PC-9 (cell line): ENCODE measurements at places on chromosomes 12 and 14. TPM values are rescaled to one million over a fixed set of nuclear protein-coding genes. Genes with fewer than 3 reads are reported as not detected.

Gene FOXG1
- not detected in 2 replicates for total RNA-seq

Gene ABCD2
- not detected in 2 replicates for total RNA-seq

Gene MUCL1
- total RNA-seq, result not detected in 2 replicates

Gene BICDL1
- 14.4 and 18.6 TPM in 2 replicates for total RNA-seq

Gene TCL1A
- total RNA-seq, result not detected in 2 replicates

Gene DLGAP5
- total RNA-seq, result 51.7 and 80.0 TPM in 2 replicates

Gene COX8C
- total RNA-seq, result not detected in 2 replicates

DNA sequence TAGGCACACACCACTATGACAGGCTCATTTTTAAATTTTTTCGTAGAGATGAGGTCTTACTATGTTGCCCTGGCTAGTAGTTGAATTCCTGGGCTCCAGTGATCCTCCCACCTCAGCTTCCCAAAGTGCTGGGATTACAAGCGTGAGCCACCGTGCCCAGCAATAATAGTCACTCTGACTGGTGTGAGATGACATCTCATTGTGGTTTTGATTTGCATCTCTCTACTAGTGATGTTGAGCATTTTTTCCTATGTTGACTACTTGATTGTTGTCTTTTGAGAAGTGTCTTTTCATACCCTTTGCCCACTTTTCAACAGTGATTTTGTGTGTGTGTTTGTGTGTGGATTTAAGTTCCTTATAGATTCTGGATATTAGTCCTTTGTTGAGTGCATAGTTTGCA lies 26.3 kb downstream of the ATP2A2 start:
- DNase-seq, result no peak
- peaks cover 44% of the 10 kb centered on the region for H3K36me3 ChIP-seq
- peaks cover 7% of the 10 kb centered on the region for H3K4me1 ChIP-seq
- no peak overlapping the region for H3K4me3 ChIP-seq
- no peaks in the 10 kb centered on the region for H3K27me3 ChIP-seq
- H3K27ac ChIP-seq, result no peak overlapping the region

- H3K4me1 ChIP-seq, result no peaks in the 10 kb centered on the region
- H3K27me3 ChIP-seq, result peaks cover 33% of the 10 kb centered on the region
- DNase-seq, result peak; percentile 38
- H3K4me3 ChIP-seq, result peak overlapping the region; percentile 52; the same call in 1 of the 2 replicates
- no peaks in the 10 kb centered on the region for H3K36me3 ChIP-seq
Observed at GRCh38 chr14:25048170-25049016, 1.6 kb downstream of the STXBP6 start.

- no peaks in the 10 kb centered on the region for H3K27me3 ChIP-seq
- DNase-seq, result no peak
- no peak overlapping the region for H3K4me3 ChIP-seq
- H3K4me1 ChIP-seq, result no peaks in the 10 kb centered on the region
Observed at GRCh38 chr12:92674500-92674899, 28.3 kb upstream of the PLEKHG7 start.

DNA sequence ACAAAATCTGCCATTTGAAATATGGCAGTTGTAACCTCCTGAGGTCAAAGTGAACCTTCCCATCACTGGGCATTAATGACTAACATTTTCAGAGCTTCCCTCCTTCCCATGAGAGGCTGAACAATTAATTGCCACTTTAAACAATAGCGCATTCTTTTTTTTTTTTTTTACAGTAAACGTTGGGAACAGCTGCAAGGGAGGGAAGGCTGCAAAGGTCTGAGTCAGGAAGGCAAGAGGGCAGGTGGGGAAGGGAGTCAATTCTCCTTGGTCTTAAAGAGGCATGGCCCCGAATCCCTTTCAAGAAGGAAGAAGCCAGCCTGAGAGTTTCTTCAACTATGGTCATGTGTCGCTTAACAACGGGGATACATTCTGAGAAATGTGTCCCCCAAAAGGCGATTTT lies 41.0 kb upstream of the PLEKHG3 start:
- no peak for DNase-seq
- no peaks in the 10 kb centered on the region for H3K36me3 ChIP-seq
- H3K27ac ChIP-seq, result no peak overlapping the region
- H3K4me1 ChIP-seq, result no peaks in the 10 kb centered on the region

GRCh38 chr12:18967814-18968213 lies 161.7 kb upstream of the PLEKHA5 start:
- DNase-seq, result no peak
- H3K27me3 ChIP-seq, result no peaks in the 10 kb centered on the region
- no peak overlapping the region for H3K27ac ChIP-seq
- H3K36me3 ChIP-seq, result no peaks in the 10 kb centered on the region
- H3K4me3 ChIP-seq, result no peak overlapping the region
- H3K4me1 ChIP-seq, result peaks cover 6% of the 10 kb centered on the region; the same call in 1 of the 2 replicates

- H3K4me1 ChIP-seq, result no peaks in the 10 kb centered on the region; the same call in 1 of the 2 replicates
- no peaks in the 10 kb centered on the region for H3K27me3 ChIP-seq
- no peak overlapping the region for H3K27ac ChIP-seq
- DNase-seq, result no peak
- no peak overlapping the region for H3K4me3 ChIP-seq
Observed at GRCh38 chr14:88164906-88165534, 158.0 kb downstream of the KCNK10 start.

DNA sequence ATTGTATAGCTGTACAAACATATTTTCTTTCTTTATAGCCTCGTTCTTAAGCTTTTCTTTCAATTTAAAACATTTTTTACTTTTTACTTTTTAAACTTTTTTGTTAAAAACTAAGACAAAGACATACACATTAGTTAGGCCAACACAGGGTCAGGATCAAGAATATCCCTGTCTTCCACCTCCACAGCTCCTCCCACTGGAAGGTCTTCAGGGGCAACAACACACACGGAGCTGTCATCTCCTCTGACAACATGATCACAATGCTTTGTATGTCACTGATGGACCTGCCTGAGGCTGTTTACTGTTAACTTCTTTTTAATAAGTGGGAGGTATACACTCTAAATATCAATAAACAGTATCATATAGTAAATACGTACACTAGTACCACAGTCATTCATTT lies 191.3 kb downstream of the SYT10 start:
- H3K27me3 ChIP-seq, result no peaks in the 10 kb centered on the region
- DNase-seq, result no peak
- H3K36me3 ChIP-seq, result no peaks in the 10 kb centered on the region
- no peak overlapping the region for H3K27ac ChIP-seq

GRCh38 chr12:98256830-98257229 lies 258.6 kb upstream of the TMPO start:
- DNase-seq, result no peak
- no peak overlapping the region for H3K4me3 ChIP-seq
- H3K27ac ChIP-seq, result no peak overlapping the region

DNA sequence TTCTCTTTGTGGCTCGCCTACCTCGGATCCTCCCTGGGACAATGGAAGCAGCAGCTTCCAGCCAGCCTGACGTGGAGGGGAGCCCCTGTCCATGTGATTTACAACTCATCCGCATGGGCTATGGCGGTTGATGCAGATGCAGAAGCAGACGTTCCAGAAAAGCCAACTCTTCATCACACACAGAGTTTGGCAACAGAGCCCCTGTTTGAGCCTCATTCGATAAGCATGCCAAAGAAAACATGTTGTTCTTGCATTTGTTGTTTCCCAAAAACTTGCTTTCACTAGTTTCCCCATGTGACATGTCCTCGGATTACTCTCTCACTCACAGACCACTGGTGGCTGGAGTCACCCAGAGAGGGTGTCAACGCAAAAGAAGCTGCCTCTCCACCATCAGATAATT lies 16.4 kb upstream of the TC2N start:
- H3K27me3 ChIP-seq, result no peaks in the 10 kb centered on the region
- no peaks in the 10 kb centered on the region for H3K4me1 ChIP-seq
- no peak overlapping the region for H3K4me3 ChIP-seq
- no peaks in the 10 kb centered on the region for H3K36me3 ChIP-seq
- no peak for DNase-seq
- no peak overlapping the region for H3K27ac ChIP-seq

DNA sequence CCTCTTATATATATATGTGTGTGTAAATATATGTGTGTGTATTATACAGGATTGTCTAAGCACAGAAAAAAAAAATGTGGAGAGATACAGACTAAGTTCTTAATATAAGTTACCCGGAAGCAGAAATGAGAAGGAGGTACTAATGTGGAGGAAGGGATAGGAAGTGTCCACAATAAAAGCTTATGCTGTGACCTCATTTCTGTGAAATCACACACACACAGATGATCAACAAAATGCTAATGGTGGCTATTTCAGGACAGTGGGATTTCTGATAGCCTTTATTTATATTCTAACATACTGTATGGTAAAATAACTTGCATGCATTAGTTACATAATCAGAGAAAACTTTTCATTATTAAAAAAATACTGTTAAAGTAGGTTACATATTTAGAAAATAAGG lies 8.5 kb upstream of the RAD51AP1 start:
- no peaks in the 10 kb centered on the region for H3K27me3 ChIP-seq
- no peak for DNase-seq
- no peaks in the 10 kb centered on the region for H3K4me1 ChIP-seq

GRCh38 chr12:51200156-51200555 lies 17.7 kb downstream of the POU6F1 start:
- no peaks in the 10 kb centered on the region for H3K36me3 ChIP-seq
- no peak overlapping the region for H3K4me3 ChIP-seq
- DNase-seq, result no peak
- no peaks in the 10 kb centered on the region for H3K27me3 ChIP-seq

DNA sequence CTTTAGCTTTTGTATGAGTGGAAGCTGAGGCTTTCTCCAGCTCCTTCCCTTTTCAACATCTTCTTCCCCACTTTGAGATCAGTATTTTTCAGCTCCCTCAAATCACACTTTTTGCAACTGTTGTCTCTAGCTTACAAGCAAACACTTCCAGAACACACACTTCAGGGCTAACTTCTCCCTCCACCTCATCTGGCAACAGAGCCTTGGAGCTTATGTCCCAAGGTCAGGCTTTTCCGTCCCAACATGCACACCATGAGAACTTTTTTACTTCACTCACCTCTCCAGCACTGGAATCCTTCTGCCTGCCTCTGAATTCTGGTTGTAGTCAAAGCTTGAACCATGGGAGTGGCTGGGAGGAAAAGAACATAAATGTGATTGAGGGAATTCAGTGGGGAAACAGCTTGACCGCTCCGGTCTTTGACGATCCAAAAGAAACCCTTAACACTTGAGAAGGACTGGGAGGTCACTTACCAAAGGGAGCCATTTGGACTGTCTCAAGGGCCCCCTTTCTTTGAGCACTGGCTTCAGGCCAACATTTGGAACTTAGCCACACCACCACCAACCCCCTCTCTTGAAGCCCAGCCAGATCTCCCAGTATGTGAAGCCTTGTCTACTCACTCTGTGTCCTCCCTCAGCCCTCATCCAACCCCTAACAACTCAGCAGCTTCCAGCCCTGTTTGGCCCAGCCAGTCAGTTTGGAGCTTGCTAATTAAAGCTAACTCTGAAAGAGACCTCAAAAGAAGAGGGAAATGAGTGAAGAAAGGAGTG lies 3.9 kb upstream of the BLOC1S1 start:
- DNase-seq, result no peak
- no peak overlapping the region for H3K27ac ChIP-seq
- H3K27me3 ChIP-seq, result peaks cover 50% of the 10 kb centered on the region
- no peaks in the 10 kb centered on the region for H3K36me3 ChIP-seq
- H3K4me1 ChIP-seq, result peaks cover 14% of the 10 kb centered on the region
- H3K4me3 ChIP-seq, result no peak overlapping the region

- no peak overlapping the region for H3K27ac ChIP-seq
- no peaks in the 10 kb centered on the region for H3K4me1 ChIP-seq
- no peak for DNase-seq
- no peak overlapping the region for H3K4me3 ChIP-seq
- H3K27me3 ChIP-seq, result no peaks in the 10 kb centered on the region
- H3K36me3 ChIP-seq, result no peaks in the 10 kb centered on the region
Observed at GRCh38 chr14:54747616-54748015, 155.0 kb downstream of the GCH1 start.

DNA sequence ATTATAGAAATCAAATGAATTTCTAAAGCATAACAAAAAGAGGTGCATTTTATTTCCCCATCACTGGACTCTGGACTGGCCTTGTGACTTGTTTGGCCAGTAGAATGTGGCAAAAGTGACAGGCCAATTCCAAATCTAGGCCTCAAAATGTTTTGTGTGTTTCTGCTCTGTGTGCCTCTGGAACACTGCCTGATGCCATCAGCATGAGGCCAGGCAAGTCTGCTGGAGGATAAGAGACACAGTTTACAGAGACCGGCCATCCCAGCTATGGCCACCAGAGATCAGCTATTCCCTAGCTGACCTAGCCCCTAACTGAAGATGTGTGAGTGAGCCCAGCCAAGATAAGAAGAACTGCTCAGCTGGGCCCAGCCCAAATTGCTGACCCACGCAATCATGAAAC lies 32.9 kb downstream of the ASCL1 start:
- no peaks in the 10 kb centered on the region for H3K4me1 ChIP-seq
- H3K27ac ChIP-seq, result no peak overlapping the region
- DNase-seq, result no peak

DNA sequence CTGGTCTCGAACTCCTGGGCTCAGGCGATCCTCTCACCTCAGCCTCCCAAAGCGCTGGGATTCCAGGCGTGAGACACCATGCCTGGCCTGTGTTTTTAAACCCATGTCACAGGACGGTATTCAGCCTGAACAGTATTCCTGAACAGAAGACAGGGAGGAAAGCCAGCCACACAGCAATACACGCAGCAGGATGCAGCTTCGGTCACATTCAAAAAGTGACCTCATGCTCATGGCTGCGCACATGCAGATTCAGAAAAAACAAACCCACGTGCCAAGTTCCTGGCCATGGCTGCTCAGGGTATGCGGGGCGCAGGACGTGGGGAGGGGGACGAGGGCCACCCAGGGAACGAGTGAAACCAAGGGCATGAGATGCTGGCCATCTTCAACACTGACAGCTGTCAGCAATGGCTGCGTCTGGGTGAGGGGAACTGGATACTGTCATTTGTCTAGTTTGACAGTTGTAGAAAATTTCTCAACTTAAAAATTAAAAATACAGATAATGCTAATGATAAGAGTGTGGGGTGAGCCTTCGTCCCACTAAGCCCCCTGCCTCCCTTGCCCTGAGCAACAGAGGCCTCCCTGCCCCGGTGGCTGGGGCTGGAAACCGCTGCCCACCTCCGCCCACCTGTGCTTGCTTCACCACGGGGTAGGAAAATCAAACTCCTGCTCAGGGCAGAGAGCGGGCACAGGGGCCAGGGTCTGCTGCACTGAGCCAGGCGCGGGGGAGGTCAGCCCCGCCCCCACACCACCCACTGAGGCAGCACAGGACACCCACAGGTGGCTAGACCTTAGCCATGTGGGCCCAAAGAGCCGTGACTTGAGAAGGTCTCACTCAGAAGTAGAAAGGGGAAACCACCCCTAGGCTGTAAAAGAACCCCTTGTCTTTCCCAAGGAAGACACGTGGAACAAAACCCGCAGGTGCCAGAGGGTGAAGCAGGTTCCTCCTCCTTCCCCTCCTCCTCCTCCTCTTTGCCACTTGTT lies 84.2 kb downstream of the SCARB1 start:
- no peak for DNase-seq
- H3K36me3 ChIP-seq, result no peaks in the 10 kb centered on the region
- H3K27ac ChIP-seq, result no peak overlapping the region
- H3K27me3 ChIP-seq, result no peaks in the 10 kb centered on the region
